Adrenal gland (tissue), 19 donors: ENCODE measurements at places on chromosomes 12 and 14. TPM values are rescaled to one million over a fixed set of nuclear protein-coding genes. Genes with fewer than 3 reads are reported as not detected.

Gene RD3L
- total RNA-seq, result not detected

- no peak for DNase-seq
These were observed 167.4 kb downstream of the C12orf50 start for GRCh38 chr12:87861791-87862190.

GRCh38 chr12:32043928-32044549, 62.6 kb upstream of the BICD1 start:
- no peak for DNase-seq

GRCh38 chr12:124394462-124395128, 99.7 kb downstream of the RFLNA start:
- no peak for DNase-seq

Gene GLIPR1L2
- total RNA-seq, result 1.3 TPM

Gene BEGAIN
- 3.0 TPM for total RNA-seq

DNA sequence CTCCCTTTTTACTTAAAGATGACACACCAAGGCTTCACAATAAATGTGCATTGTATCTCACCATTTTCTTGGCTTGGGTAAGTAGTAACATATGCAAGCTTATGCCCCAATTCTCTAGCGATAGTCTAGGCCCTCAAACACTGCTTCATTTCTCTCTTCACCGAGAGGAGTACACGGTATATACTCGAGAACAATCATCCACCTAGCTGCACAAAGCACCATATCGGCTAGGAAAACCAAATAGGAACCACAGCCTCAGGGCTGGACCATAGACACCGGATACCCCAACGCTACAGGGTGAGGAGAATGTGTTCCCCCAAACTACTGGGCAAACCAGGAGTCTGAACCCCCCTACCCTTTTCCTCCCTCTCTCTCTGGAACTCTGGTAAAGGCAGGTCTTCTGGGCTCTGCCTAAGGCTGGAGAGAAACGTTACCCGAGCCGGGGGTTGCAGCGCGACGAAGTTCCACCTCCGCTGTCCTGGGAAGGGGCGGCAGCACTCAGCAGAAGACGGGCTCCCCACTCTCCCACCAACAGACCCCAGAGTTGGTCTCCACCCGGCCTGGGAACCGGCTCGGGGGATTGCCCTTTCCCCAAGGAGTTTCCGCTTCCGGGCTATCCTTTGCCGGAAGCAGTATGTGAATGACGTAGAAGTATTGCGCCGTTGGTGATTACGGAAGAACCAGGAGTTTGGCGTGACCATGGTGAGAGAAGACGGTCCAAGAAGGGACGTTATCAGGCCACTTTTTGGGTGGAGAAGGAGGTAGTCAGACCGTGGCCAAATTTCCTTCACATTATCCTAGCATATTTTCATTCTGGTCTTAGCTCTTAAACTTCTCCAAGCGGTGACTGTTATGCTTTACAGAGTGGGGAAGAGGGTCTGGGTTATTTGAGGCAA, at the start of the genes AREL1 and FCF1:
TSS of gene AREL1 (minus strand) at position 582 of the 896 bp plus-strand sequence. CDS start 27,465 bp downstream, outside the sequence.
TSS of gene FCF1 (plus strand) at position 646 of the 896 bp plus-strand sequence. CDS start at position 700, 54 bp downstream.
- peak; percentile 94 for DNase-seq

DNA sequence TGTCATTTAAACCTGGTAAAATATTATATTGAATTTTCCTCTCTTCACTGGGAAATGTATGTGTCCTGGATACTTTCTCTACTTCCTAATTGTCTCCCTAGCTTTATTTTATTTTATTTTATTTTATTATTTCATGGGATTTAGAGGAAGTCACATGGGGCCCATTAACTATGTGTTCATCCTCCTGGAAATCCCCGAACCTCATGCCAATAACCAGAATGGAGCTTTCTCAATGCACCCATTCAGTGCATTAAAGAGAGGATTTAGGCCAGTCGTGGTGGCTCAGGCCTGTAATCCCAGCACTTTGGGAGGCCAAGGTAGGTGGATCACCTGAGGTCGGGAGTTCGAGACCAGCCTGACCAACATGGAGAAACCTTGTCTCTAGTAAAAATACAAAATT, 1.3 kb upstream of the RPGRIP1 start:
- no peak for DNase-seq

GRCh38 chr14:36054353-36055051, 122.0 kb downstream of the PTCSC3 start:
- DNase-seq, result peak; percentile 9

Gene C12orf43
- total RNA-seq, result 12.7 TPM

DNA sequence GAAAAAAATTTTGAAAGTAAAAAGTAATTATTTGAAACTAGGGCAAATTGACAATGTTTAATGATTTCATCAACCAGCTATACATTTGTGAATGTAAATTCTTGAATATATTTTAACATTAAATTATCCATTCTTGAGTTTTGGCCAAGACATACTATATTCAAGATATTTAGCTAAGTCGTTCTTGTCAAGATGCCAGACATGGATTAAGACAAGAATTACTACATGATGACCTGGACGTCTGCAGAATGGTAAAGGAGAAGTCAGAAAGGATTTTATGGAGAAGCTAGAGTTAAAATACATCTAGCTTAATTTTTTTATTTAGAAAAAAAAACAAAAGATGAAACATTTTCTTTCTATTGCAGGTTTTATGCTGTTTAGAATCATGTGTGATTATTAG, 255.8 kb downstream of the TMTC2 start:
- no peak for DNase-seq

- no peak for DNase-seq
These were observed 308.7 kb downstream of the EMP1 start for GRCh38 chr12:13505224-13505623.

DNA sequence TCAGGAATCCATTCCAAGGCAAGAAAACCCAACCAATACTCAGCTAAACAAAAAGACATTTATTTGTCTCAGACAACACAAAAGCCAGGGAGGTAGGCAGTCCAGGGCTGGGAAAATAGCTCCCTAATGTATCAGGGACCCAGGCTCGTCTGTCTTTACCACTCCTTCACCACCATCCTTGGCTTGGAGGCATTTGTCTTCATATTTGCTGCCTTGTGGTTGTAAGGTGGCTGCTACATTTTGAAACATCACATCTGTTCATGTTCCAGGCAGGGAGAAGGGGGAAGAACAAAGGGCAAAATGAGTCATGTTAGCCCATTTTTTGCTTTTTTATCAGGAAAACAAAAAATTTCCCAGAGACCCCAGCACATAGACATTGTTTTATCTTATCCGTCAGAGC, 44.8 kb upstream of the PCED1B start:
- DNase-seq, result no peak

- DNase-seq, result no peak
These were observed 1216.4 kb upstream of the USP15 start for GRCh38 chr12:61043838-61044237.

- peak; percentile 52 for DNase-seq
These were observed 36.0 kb upstream of the PLEKHG6 start for GRCh38 chr12:6274231-6275221.

GRCh38 chr14:60989599-60989998, 8.6 kb downstream of the SLC38A6 start:
- no peak for DNase-seq
